NCI-H2029 (cell line): ENCODE measurements at places on chromosomes 7 and 10.

- DNase-seq = no peak
Measured at GRCh38 chr7:94053532-94053931, 49.4 kb upstream of the BET1 start.

DNA sequence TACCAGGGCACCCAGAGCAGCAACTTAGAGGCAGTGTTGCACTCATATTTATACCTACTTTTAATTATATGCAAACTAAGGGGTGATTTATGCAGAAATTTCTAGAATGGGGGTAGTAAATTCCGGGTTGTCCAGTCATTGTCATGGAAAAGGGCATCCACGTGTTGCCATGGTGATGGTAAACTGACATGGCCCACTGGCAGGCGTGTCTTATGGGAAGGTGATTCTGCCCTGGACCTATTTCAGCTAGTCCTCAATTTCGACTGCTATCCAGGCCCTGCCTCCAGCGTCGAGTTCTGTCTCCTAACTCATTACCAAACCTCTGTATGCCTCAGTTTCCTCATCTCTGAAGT lies 12.8 kb downstream of the SNX8 start:
- no peak for DNase-seq

DNA sequence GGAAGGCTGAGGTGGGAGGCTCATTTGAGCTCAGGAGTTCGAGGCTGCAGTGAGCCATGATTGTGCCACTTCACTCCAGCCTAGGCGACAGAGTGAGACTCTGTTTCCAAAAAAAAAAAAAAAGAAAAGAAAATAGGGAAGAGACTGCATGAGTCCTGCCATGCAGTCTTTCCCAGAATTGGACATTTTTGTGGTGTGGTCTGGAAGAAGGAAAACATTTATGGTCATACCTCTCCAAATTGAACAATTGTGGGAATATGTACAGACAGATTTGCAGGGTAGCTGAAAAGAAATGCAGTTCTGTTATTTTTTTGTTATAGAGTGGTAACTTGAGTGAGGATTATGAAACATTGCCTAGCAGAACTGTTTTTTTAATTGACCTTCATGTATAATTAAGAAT lies 198.1 kb downstream of the AUTS2 start:
- no peak for DNase-seq

GRCh38 chr7:104960741-104961448 lies 53.1 kb upstream of the KMT2E start:
- no peak for DNase-seq

GRCh38 chr7:28165961-28166955 lies 14.3 kb downstream of the JAZF1 start:
- no peak for DNase-seq

DNA sequence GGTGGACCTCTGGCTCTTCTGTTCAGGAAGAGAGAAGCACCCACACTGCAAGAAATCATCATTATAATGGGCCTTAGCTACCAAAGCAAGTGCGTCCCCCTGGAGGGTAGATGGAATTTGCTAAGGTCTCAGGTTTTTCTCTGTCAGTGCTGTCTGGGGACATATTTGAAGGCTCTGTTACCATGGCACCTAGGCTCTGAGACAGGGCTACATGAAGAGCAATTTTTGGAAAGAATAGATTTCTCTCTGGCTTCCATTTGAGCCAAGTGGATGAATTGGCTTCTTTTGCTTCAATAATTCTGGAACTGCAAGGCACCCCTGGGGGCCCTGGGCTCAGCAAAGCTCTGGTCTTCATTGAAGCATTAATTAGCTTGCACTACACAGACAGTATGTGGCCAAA lies 349.1 kb upstream of the GALNT17 start:
- no peak for DNase-seq

- DNase-seq = no peak
Measured at GRCh38 chr10:20686015-20686635, 211.0 kb downstream of the NEBL start.

GRCh38 chr10:69265521-69265920 lies 12.8 kb upstream of the HK1 start:
- DNase-seq = no peak

DNA sequence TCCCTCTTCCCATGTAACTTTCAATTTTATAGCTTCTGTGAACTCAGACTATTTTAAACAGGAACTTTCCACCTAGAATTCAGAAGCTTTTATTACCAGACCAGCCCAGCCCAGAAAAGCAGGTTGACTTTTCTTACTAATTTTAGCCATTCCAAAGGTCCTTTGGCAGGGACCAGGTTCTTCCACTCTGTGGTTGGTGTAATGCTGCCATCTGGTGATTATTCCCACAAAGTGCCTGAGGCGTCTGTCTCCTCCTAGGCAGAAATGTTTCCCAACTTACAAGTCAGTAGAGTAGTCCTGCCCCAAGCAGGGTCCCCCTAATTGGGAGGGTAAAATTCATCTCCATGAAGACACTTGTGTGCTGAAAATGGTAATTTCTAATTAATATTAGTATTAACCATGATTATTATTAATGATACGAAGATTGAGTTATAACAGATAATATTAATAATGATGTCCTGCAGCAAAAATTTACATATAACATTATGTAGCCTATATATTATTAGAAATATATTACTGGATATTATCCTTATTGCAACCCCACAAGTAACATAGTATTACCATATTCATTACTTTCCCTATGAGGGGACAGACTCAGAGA lies 53.0 kb upstream of the PPP1R17 start:
- peak; percentile 43 for DNase-seq

GRCh38 chr10:841535-841934 lies 90.0 kb downstream of the LARP4B start:
- DNase-seq = no peak

- DNase-seq = no peak
Measured at GRCh38 chr7:21568762-21569161, 25.9 kb downstream of the DNAH11 start.

DNA sequence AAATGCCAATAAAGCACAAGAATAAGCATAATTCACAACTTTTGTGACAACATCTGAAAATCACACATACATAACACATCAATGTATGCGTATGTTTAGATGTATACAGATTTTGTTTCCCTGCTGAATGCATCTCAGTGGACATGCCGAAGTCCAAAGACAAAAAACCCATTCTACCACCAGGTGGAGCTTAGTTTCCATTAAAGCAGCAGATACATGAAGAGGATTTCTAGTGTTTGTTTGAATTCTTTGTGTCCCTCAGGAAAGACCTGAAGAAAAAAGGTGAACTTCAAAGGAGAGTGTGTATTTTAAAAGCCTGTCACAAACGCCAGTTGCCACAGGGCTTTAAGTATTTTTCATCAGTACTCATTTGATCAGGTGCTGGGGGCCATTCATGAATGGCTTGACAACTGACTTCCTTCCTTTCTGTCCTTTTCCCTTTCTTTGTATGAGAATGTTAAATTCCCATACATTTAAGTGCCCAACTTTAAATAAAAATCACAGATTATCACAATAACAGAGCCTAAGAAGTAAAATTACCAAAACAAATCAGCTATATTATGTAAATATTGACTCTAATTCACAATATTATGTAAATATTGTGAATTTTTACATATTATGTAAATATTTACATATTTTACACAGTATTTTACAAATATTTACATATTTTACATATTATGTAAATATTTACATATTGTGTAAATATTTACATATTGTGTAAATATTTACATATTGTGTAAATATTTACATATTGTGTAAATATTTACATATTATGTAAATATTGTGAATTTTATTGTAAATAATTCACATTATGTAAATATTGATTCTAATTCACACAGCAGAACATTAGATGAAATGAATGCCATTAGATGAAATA lies 343.0 kb downstream of the CRPPA start:
- peak; percentile 51 for DNase-seq

GRCh38 chr10:114718374-114718773 lies 60.3 kb upstream of the ABLIM1 start:
- DNase-seq = no peak

- no peak for DNase-seq
Measured at GRCh38 chr7:4706384-4707216, 24.5 kb downstream of the FOXK1 start.

- DNase-seq = no peak
Measured at GRCh38 chr7:41224063-41224763, 478.7 kb downstream of the INHBA start.

GRCh38 chr7:106659166-106659962 lies 1.6 kb downstream of the CCDC71L start:
- DNase-seq = no peak

- no peak for DNase-seq
Measured at GRCh38 chr10:63515002-63515763, 6.0 kb upstream of the REEP3 start.

GRCh38 chr10:119655566-119656001 lies 4.4 kb downstream of the BAG3 start:
- no peak for DNase-seq
